ENCODE measurements at places on chromosomes 16 and 17. TPM values are rescaled to one million over a fixed set of nuclear protein-coding genes. Genes with fewer than 3 reads are reported as not detected.

The TBC1D3D gene
- 2.3 TPM for total RNA-seq

The PYY gene
- total RNA-seq, result not detected

The CHRNE gene
- 0.69 TPM for total RNA-seq

The SLC13A2 gene
- total RNA-seq, result 0.20 TPM

- no peak for DNase-seq
Observed at GRCh38 chr16:75121949-75122568, 5.5 kb upstream of the LDHD start.

DNA sequence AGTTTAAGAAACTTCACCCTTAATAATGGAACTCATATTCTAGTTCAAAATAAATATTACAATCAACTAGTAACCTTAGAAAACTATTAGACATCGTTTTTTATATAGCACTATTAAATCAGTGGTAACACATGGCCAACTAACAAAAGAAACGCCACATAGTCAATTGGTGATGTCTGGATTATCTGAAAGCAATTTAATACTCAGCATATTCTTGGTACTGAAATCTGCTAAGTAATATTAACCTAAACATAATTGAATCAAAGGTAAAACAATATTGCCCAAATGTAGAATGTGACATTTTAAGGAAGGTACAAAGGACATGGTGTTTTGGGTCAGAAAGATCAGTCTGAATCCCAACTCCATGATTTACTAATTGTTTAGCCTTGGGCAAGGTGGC lies 11.1 kb upstream of the RSL1D1 start:
- DNase-seq, result no peak

DNA sequence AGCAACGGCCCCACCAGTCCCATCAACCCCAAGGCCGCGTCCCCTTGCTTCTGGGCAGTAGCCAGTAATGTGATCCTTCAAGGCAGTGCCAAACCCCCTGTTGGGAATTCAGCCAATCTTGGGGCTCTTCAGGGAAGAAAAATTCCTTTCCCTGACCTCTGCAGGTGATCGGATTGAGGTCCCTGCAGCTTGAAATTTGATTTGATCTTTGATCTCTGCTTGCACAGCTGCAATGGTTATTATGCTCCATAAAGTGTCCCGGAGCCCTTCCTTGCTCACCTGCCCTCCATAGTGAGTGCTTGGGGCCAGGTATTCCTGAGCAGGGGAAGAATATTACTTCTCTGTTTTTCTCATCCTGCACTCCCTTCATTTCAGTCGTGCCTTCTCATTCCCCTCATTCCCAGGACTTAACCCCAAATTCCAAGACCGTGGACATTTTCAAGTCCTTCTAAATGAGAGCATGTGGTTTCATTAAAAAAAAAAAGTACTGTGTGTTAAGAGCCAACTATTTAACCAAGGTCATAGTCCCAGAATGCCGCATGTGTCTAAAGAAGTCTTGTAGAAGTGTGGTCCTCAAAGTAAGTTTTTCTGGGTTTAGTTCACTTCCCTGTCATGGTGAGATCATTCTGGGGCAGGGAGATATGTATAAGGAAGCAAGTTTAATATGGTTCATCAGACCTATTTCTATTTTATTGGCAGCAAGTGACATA lies 56.3 kb downstream of the SOX9 start:
- no peak for DNase-seq

DNA sequence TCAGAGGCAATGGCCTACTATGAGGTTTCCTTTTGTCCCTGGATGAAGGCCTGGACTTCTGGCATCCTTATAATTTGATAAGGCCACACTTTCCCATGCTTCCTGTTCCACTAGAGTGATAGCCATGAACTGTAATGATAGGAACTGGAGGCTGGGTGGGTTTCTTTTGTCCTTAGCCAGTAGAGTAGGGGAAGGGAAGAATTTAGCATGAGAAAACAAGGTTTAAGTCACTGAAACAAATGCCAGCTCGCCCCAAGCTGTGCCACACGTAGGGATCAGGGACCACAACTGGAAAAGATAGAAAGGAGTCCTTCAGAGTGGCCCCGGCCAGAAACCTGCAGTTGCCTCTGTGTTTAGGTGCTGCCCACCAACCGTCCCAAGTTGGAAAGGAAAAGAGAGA lies 80.9 kb upstream of the C17orf78 start:
- no peak for DNase-seq

GRCh38 chr16:22007159-22007508 lies 777 bp upstream of the MOSMO start:
- DNase-seq, result no peak

GRCh38 chr17:57559634-57560318 lies 185.3 kb downstream of the CCDC182 start:
- DNase-seq, result no peak
